Large intestine (tissue), 12 donors: ENCODE measurements at places on chromosomes 13 and 19.

- H3K4me1 ChIP-seq = peaks cover 9% of the 10 kb centered on the region
- no peaks in the 10 kb centered on the region for H3K36me3 ChIP-seq
- DNase-seq = no peak
- no peaks in the 10 kb centered on the region for H3K27me3 ChIP-seq
These were observed 11.6 kb downstream of the NFILZ start for GRCh38 chr19:8641908-8642547.

GRCh38 chr13:85379991-85380390 is 419.2 kb downstream of the SLITRK6 start:
- H3K36me3 ChIP-seq = no peaks in the 10 kb centered on the region
- no peaks in the 10 kb centered on the region for H3K4me1 ChIP-seq
- no peak overlapping the region for H3K4me3 ChIP-seq
- H3K27ac ChIP-seq = no peak overlapping the region
- no peaks in the 10 kb centered on the region for H3K27me3 ChIP-seq

- peak; percentile 57 for DNase-seq
- no peak overlapping the region for H3K4me3 ChIP-seq
- no peaks in the 10 kb centered on the region for H3K36me3 ChIP-seq
- H3K27me3 ChIP-seq = no peaks in the 10 kb centered on the region
- H3K4me1 ChIP-seq = peaks cover 13% of the 10 kb centered on the region
These were observed 93.2 kb upstream of the C1QTNF9B start for GRCh38 chr13:23990455-23990854.

DNA sequence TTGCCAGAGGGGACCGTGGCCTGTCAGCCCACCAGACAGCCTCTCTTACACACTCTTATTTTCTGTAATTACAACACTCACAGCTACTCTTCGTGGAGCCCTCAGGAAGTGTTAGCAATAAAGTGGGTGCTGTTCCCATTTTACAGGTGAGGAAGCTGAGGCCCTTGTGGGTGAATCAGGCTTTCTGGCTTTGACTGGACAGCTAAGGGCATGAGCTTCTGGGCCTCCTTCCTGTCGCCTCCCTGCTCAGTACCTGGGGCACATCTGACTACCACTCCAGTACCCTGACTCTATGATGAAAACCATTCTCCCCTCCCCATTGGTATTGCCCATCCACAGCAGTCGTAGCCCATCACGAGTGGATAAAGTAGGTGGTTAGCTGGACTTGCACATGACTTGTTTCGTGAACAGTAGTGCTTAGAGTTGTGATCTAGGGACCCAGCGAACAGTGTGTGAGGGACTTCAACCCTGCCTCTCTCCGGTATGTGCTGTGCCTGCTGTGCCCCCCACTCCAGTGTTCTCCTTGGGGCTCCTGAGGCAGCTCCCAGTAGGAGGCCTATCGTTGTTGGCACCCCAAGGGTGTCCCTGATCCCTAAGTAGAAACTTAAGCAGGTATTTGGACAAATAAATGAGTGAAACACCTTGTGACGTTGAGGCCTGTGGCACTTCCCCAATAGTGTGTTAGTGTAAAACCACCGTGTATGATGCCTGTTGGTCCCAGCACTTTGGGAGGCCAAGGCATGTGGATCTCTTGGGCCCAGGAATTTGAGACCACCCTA is 38.6 kb downstream of the GATAD2A start:
- no peaks in the 10 kb centered on the region for H3K4me1 ChIP-seq
- DNase-seq = no peak
- H3K27me3 ChIP-seq = no peaks in the 10 kb centered on the region
- H3K27ac ChIP-seq = no peak overlapping the region

- DNase-seq = no peak
- no peak overlapping the region for H3K4me3 ChIP-seq
- no peaks in the 10 kb centered on the region for H3K27me3 ChIP-seq
- peaks cover 67% of the 10 kb centered on the region for H3K4me1 ChIP-seq
These were observed 48.9 kb downstream of the DNM2 start for GRCh38 chr19:10766671-10767201.

GRCh38 chr13:101298517-101298916 is 117.8 kb downstream of the NALCN start:
- no peak overlapping the region for H3K4me3 ChIP-seq
- no peaks in the 10 kb centered on the region for H3K36me3 ChIP-seq
- H3K27ac ChIP-seq = no peak overlapping the region
- no peaks in the 10 kb centered on the region for H3K4me1 ChIP-seq
- no peaks in the 10 kb centered on the region for H3K27me3 ChIP-seq
- DNase-seq = no peak

GRCh38 chr19:39299832-39300231 is 3.6 kb downstream of the IFNL1 start:
- H3K27ac ChIP-seq = no peak overlapping the region
- H3K36me3 ChIP-seq = no peaks in the 10 kb centered on the region
- peaks cover 14% of the 10 kb centered on the region for H3K4me1 ChIP-seq
- H3K27me3 ChIP-seq = peaks cover 4% of the 10 kb centered on the region
- H3K4me3 ChIP-seq = no peak overlapping the region
- DNase-seq = no peak

GRCh38 chr19:10219678-10220077 is 11.5 kb downstream of the S1PR2 start:
- no peaks in the 10 kb centered on the region for H3K27me3 ChIP-seq
- H3K36me3 ChIP-seq = peaks cover 4% of the 10 kb centered on the region
- DNase-seq = no peak
- H3K4me1 ChIP-seq = no peaks in the 10 kb centered on the region

GRCh38 chr13:79448413-79448812 is 32.5 kb upstream of the NDFIP2 start:
- no peak overlapping the region for H3K27ac ChIP-seq
- no peak for DNase-seq
- H3K27me3 ChIP-seq = no peaks in the 10 kb centered on the region
- H3K4me3 ChIP-seq = no peak overlapping the region
- H3K36me3 ChIP-seq = no peaks in the 10 kb centered on the region

DNA sequence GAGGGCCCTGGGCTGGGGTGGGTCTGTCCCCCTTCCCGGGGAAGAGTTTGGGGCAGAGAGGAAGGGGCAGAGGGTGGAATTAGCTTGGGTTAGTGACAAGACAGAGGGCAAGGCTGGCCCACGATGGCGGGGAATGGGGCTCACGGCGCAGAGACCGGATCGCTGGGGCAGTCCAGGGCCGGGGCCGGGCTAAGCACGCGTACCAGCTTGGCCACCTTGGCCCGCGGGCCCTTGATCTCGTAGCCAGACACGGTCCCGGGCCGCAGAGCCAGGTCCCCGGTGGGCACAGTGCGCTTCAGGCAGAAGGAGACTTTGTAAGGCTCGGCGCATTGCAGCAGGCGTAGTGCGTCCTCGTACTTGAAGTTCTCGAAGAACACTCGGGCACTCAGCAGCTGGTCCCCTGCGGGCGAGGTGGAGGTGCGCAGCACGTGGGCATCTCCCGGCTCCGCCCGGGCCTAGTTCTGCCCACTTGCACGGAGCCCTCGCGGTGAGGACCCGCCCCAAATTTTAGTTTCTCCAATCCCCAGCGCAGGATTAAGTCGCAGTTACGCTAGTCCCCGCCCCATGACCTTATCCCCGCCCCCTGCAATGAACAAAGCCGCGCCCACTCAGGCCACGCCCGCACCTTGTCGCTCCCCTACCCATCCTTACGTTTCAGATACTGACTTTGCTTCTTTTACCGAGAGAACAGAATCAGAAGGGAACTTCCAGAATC is 8.6 kb upstream of the HIPK4 start:
- H3K27me3 ChIP-seq = no peaks in the 10 kb centered on the region
- peak overlapping the region; percentile 23 for H3K4me3 ChIP-seq
- H3K4me1 ChIP-seq = peaks cover 21% of the 10 kb centered on the region
- peak overlapping the region; percentile 20 for H3K27ac ChIP-seq
- DNase-seq = peak; percentile 67

DNA sequence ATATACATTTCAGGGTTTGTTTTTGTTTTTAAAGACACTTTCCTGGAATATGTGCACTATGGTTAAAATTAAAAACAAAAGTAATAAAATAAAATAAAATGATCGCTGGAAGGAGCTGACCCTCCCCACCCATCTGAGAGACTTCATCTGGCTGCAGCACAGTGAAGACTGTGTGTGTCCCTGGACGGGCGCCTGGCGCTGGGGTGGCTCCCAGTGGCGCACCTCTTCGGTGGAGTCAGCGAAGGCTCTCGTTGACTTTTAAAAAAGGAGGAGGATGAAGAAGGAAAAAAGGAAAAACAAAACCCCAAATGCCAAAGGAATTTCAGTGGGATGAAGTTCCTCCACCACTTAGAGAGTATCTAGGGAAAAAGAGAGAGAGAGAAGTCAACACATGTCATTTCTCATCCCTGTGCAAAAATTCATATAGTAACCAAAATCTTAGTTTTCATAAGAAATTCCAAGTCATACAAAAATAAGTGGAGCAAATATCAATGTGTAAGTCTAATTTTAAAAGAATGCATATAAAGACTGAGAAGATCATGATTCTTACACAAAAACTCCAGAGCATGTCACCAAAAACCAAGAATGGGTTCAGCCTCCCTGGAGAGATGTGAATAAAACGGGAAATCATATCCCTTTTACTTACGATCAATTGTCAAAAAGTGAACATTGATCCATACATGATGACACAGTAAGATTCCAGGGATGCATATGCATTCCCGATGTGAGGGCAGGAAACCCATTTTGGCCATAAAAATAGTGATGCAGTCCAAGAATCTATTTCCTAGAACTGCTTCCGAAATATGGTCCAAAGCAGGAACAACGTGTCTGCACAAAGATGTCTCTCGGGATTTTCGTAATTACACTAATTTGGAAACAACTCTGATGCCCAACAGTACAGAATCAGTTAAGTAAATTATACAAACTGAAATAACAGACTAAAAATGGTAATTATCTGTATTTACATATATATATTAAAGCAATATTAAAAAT is 123.8 kb downstream of the STK24 start:
- H3K27me3 ChIP-seq = no peaks in the 10 kb centered on the region
- H3K27ac ChIP-seq = no peak overlapping the region
- no peaks in the 10 kb centered on the region for H3K4me1 ChIP-seq

DNA sequence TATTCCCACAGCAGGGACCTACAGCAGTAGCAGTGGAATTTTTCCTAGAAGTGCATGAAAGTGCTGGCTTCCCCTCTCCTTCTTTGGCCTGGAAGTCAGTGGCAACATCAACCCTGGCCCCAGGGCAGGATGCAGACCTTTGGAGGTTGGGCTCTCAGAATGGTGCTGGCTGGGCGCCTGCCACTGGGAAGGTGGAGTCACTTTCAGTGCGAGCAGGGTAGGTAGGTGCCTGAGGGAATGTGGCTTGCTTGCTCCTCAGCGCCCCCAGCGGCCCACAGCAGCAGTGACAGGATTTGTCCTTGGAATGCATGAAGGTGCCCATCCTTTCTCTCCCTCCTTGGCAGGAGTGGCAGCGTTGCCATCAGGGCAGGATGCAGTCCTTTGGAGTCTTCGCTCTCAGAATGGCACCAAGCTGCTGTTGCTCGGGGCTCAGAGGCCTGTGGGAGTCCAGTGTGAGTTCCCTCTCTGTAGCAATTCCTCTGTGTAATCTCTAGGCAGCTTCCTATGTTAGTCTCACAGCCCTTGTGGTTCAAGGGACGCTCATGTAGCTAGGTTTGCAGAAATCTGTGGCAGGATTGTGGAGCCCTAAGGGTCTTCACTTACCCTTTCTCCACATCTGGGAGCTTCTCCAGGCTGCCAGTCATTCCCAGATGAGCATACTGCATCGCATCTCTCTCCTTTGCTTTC is 354.4 kb upstream of the DACH1 start:
- no peaks in the 10 kb centered on the region for H3K36me3 ChIP-seq
- no peaks in the 10 kb centered on the region for H3K4me1 ChIP-seq
- DNase-seq = peak; percentile 7
- H3K27me3 ChIP-seq = no peaks in the 10 kb centered on the region

DNA sequence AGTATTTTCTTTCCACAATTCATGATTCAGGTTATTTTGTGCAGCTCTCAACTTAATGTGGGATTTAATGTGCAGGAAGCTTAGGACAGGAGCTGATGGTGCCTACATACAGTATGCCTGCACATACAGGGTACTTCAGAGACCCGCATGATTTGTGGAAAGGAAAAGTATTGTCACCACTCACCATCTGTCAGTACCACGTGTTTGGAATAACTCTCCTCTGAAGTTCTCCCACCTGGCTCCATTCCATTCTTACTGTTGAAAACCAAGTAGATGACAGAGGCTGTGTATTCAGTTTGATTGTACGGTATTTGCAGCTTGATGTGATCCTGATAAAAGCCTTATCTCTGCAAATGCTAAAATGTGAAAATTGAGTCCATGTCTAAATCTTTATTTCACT is 85.7 kb downstream of the ZAR1L start:
- no peaks in the 10 kb centered on the region for H3K4me1 ChIP-seq
- no peaks in the 10 kb centered on the region for H3K36me3 ChIP-seq
- no peak overlapping the region for H3K27ac ChIP-seq
- H3K4me3 ChIP-seq = no peak overlapping the region
- DNase-seq = no peak

GRCh38 chr13:30052120-30052519 is 201.7 kb upstream of the UBL3 start:
- peaks cover 5% of the 10 kb centered on the region for H3K4me1 ChIP-seq
- H3K27me3 ChIP-seq = no peaks in the 10 kb centered on the region
- no peak overlapping the region for H3K27ac ChIP-seq
- peak; percentile 46 for DNase-seq
- H3K4me3 ChIP-seq = no peak overlapping the region

DNA sequence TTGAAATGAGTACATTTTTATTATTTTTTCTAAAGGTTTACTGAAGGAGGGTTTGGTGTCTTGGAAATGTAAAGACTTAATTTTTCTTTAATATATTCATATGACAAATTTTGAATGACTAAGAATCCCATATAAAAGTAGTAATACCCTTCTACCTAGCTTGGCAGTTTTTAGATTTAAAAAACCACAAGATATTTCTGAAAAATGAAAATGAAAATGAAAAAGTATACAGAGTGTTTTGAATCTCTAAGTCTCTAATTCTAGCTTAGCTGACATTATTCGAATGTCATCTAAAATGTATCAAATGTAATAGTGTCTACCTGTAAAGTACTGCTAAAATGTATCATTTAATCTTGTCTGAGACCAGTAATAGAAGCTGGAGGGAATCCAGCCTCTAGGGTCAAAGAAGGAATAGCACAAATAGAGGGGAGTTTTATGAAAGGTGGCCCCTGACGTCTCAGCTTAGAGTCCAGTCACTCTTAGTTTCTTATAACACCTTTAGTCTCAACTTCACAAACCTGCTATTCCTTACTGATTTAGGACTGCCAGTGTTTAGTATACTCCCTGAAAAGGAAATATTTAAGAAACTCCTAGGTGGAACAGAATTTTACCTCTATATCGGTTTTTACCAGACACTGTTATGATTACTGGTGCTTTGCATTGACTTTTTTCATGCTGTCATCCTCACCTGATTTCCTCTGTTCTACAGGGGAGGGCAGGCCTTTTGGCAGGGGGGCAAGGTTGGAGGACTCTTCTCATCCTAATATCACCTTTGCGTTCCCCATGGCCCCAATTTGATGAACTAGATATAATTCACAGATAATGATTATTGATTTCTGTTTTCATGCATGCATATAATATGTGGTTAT is 16.2 kb upstream of the MIR17HG start:
- no peak for DNase-seq
- H3K36me3 ChIP-seq = no peaks in the 10 kb centered on the region
- peaks cover 2% of the 10 kb centered on the region for H3K27me3 ChIP-seq
- no peak overlapping the region for H3K27ac ChIP-seq

GRCh38 chr19:11191273-11191755 is 6.0 kb downstream of the KANK2 start:
- H3K4me3 ChIP-seq = no peak overlapping the region
- peaks cover 45% of the 10 kb centered on the region for H3K36me3 ChIP-seq
- no peak for DNase-seq
